ENCODE measurements at places on chromosomes 4 and X. TPM values are rescaled to one million over a fixed set of nuclear protein-coding genes. Genes with fewer than 3 reads are reported as not detected.

Gene PSAPL1
- 0.05 TPM for total RNA-seq

DNA sequence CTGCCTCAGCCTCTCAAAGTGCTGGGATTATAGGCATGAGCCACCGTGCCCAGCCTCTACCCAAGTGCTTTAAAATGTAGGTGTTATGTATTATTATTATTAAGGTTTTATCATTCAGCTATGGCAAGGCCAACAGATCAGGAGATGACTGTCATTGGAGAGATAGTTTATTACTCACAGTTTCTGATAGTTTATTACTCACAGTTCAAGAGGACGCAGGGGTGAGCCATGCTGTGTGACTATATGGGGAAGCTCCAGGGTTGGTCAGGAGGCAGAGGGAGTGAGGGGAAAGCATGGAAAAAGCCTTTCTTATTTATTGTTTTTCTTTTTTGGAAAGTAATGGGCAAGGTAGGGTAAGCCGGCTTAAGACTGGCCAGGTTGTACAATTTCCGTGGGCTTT lies 25.4 kb upstream of the ARSD start:
- DNase-seq, result no peak
- no peaks in the 10 kb centered on the region for H3K27me3 ChIP-seq
- no peaks in the 10 kb centered on the region for H3K36me3 ChIP-seq
- no peak overlapping the region for H3K4me3 ChIP-seq
- no peaks in the 10 kb centered on the region for H3K4me1 ChIP-seq

DNA sequence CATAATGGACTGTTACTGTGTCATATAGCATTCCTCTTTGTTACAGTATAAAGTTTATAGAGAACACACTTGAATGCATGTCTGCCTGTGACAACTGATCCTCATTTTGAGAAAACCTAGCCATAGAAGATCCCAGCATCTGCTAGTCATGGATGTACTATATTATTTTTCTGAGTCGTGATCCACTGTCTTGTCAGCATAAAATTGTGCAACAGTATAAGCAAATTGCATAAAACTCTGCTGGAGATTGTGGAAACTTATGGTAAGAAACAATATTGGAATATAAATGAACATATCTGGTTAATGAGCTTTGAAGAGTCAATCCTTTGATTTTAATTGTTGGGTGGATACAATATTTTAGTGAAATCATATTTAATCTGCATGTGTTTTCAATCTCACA lies 3.6 kb downstream of the NEIL3 start:
- H3K4me3 ChIP-seq, result no peak overlapping the region
- no peaks in the 10 kb centered on the region for H3K27me3 ChIP-seq
- no peak overlapping the region for H3K27ac ChIP-seq
- no peaks in the 10 kb centered on the region for H3K36me3 ChIP-seq
- peaks cover 3% of the 10 kb centered on the region for H3K4me1 ChIP-seq
- DNase-seq, result no peak

GRCh38 chr4:71147261-71147660 lies 153.8 kb downstream of the DCK start:
- H3K4me3 ChIP-seq, result no peak overlapping the region
- H3K27me3 ChIP-seq, result no peaks in the 10 kb centered on the region
- no peaks in the 10 kb centered on the region for H3K36me3 ChIP-seq

- H3K36me3 ChIP-seq, result no peaks in the 10 kb centered on the region
- H3K27me3 ChIP-seq, result no peaks in the 10 kb centered on the region
- no peak overlapping the region for H3K4me3 ChIP-seq
- DNase-seq, result no peak
- no peaks in the 10 kb centered on the region for H3K4me1 ChIP-seq
- no peak overlapping the region for H3K27ac ChIP-seq
These were observed 72.2 kb downstream of the BLTP1 start for GRCh38 chr4:122224348-122224747.
